ENCODE measurements at places on chromosomes 1 and 21.

DNA sequence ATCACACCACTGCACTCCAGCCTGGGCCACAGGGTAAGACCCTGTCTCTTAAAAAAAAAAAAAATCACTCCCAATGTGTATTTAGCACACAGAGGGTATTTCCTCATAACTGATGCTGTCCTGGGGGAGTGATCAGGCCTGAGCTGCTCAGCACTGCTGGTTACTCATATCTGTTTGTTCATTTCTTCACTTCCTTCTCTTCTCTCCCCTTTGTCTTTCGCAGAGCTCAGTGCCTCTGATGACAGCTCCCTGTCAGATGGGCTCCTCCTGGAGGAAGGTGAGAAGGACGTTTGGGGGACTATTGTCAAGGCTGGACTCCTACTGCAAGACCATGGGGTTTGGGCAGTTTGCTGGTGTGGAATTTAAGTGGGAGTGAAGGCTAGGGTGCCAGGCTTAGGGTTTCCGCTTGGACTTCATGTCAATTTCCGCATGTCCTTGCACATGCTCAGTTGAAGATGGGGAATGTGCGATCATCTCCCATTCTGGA lies 13.0 kb downstream of the INAVA start:
- DNase-seq, result no peak

DNA sequence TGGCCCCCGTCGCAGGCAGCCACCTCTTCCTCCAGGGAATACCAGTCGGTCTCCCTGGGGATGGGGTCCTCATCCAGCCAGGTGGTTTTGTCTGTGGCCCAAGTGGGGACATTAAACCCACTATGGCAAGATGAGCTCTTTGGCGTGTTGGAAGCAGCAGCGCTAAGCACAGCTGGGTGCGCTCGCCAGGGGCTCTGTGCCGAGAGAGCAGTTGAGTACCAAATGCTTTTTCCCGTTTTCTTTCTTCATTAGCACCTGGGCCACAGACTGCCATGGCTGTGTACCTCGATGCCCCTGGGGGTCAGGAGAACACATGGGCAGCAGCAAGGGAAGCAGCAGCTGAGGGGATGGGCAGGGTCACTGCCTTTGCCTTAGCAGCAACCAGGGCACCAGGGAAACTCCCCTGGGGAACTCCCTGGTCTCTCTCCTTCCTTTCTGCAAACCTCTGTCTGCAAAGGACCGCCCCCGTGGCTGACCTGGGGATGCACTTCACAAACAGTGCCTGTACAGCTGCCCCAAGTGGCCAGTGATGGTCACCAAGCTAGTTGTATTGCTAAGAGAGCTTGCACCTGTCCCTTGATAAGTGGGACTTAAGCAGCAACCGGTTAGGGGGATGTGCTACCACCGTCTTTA lies 31.1 kb downstream of the EDARADD start:
- DNase-seq, result no peak

- DNase-seq, result no peak
These were observed 84.4 kb upstream of the JAK1 start for GRCh38 chr1:65050735-65051134.

DNA sequence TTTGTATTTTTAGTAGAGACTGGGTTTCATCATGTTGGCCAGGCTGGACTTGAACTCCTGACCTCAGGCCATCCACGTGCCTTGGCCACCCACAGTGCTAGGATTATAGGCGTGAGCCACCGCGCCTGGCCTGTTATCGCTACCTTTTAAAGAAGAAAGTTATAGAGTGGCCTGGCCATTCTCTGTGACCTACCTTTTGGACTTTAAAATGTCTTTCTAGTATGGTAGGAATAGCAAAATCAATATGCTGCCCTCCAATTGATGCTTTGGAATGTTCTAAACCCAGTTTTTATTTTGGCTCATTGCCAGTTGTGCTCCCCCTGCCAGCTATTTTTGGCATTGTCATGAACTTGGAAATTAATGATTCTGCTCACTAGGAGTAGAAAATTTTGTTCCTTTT lies 19.9 kb downstream of the HIPK1 start:
- no peak for DNase-seq

DNA sequence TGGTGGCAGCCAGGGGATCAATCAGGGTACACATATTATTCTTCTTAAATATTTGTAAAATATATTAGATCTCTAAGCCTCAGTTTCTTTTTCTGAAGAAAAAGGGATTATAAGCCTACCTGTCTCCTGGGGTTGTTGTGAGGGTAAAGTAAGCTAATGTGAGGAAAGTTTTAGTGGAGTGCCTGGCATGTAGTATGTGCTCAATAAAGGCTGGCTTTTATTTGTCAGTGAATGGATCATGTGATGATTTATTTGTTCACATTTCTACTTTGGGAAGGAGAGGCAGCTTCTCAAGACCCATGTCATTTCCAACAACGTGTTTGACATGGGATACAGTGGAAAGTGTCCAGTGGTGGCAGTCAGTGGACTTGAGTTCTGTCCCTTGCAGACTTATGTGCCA lies 12.4 kb upstream of the RBM15 start:
- DNase-seq, result no peak

GRCh38 chr21:34576041-34576511 lies 38.8 kb downstream of the RCAN1 start:
- no peak for DNase-seq

- DNase-seq, result no peak
These were observed 18.4 kb downstream of the COL6A2 start for GRCh38 chr21:46116189-46116775.

DNA sequence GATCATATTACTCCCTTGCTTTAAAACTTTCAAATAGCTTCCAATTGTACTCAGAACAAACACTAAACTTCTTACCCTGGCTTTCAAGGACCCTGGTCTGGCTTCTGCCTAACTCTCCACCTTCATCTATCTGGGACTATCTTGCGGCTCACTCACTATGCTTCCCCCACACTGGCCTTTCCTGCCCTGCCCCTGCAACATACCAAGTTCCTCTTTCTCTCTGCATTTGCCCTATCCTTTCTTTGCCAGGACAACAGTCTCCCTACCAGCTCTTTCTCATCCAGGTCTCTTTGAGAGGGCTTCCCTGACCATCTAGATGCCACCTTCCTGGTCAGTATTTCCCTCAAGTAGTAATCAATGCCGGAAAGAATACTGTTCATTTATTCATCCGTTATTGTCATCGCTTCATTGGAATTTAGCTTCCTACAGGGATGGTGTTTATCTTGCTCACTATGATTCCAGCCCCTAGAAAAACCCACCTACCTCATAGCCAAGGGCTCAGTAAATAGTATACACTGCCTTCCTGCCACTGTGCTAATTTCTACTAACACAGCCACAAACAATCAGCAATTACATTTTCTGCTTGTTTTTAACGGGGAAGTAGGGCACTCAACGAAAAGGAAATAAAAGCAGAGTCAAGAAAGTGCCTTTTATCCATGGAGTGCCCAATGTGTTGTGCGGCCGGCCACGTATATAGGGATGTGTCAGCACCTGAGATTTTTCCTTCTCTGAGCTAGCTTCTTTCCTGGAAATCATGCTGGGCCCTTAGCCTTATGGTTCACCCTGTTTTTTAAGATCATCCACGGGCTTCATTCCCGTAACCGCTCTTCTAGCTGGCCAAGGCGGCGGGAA lies 521 bp upstream of the CDC7 start:
- no peak for DNase-seq

DNA sequence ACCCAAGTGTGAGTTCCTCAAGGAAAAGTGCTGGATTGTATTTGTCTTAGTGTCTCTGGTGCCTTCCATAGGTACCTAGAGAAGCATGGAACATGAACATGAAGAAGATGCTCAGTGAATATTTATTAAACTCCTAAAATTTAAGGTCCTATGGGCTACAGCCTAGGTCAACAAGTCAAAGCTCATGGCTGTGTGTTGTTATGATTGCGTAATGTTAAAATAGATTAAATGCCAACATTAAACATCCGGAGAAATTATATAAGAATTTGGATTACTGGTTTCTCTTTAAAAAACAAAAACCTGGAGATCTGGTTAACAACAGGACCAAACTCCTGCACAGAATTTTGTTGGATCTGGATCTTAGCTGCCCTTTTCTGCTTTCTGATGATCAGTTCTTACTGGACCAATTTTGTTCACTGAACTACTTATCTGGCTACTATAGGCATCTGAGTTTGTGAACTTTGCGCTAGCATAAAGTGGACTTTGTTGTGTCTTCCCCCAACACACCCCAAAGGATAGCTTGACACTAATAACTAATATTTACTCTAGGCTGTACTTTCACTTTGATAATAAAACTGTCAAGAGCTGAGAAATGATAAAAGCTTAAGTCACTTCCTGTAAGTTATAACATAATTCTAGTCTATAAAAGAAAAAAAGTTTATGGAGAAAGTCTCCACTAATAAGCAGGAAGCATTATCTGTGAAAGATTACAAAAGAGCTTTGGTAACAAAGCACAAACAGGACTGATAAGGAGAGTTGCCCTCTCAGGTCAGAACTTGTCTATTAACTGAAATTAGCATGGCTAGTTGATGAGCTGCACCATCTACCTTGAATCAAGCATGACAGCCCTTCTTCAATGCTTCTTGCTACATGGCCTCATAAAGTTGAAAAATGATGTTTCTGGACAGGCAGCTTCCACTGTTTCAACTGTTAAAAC lies 20.7 kb downstream of the F5 start:
- DNase-seq, result no peak

DNA sequence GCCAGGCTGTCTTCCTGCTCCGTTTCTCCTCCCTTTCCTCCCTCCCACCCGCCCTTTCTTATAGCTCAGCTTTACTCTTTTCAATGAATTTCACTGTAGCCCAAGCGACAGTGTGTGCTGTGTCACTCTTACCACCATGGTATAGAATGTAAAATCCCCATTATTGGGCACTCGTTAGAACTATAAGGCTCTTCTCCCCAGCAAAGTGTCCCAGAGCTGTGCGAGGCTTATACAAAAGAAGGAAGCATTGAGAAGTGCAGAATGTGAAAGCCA lies 192.5 kb downstream of the CACNA1E start:
- DNase-seq, result no peak

DNA sequence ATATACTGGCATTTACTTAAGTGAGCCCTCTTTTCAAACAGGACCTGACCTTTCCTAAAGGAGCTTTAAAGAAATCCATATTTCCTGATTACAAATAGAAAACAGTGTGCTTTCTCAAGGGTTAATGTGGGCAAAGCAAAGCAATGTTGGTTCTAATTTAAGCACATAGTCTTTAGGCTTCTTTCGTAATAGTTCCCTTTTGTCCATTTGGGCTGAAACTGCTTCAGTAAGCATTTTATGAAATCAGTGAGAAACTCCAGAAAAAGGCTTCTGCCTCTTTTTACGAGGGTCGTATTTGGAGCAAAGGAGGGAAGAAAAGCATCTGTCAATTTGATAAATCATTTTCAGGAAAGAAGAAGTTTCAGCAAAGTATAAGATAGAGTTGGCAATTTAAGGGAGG lies 331.2 kb downstream of the KIF26B start:
- no peak for DNase-seq

- no peak for DNase-seq
These were observed 118.3 kb downstream of the TM2D1 start for GRCh38 chr1:61606448-61607312.

GRCh38 chr1:38489844-38490270 lies 369.7 kb downstream of the RRAGC start:
- DNase-seq, result peak; percentile 9

DNA sequence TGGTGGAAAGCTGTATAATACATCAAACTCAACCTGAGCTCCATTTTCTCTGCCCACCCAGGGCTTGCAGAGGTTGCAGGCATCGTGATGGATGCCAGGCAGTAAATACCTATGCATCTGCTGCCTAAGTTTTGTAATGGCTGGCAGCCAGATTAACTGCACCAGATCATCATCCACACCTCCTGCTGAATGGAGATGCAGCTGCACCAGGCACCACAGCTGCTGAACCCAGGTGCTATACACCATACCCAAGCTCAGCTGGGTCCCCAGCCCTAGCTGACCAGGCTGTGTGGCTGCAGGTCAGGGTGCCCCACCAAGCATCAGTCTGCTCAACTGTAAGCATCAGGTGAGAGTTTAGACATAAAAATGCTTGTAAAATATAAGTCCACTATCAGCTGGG lies 6.7 kb upstream of the SNAPIN start:
- DNase-seq, result no peak

- DNase-seq, result no peak
These were observed 24.4 kb downstream of the MCOLN2 start for GRCh38 chr1:84972377-84972987.

DNA sequence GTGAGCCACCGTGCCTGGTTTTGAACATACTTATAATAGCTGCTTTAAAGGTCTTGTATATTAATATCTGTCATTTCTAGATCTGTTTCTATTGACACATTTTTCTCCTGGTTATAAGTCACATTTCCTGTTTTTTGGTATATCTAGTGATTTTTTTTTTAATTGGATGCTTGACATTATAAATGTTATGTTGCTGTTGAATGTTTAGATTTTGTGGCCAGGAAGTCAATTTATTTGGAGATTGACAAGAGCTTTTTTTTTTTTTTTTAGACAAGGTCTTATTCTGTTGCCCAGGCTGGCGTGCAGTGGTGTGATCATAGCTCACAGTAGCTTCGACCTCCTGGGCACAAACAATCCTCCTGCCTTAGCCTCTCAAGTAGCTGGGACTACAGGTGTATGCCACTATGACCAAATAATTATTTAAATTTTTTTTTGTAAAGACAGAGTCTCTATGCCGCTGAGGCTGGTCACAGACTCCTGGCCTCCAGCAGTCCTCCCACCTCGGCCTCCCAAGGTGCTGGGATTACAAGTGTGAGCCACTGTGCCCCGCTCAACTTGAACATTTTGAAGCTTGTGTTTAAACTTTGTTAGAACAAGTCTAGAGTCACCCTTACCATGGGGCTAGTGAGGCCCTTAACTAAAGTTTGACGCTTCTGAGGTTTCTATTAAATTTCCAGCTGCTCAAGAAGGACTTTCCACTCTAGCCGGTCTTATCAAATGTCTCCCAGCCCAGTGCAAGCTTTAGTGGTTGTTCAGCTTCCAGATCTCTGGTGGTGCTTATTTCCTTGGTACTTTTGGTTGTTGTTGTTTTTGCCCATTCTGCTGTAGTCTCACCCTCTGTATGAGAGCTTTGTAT lies 8.6 kb upstream of the CHI3L2 start:
- DNase-seq, result no peak

GRCh38 chr1:64650411-64650810 lies 94.5 kb upstream of the RAVER2 start:
- DNase-seq, result no peak

GRCh38 chr1:234782105-234782751 lies 172.2 kb upstream of the IRF2BP2 start:
- no peak for DNase-seq
